ENCODE measurements at places on chromosomes 4 and X. TPM values are rescaled to one million over a fixed set of nuclear protein-coding genes. Genes with fewer than 3 reads are reported as not detected.

DNA sequence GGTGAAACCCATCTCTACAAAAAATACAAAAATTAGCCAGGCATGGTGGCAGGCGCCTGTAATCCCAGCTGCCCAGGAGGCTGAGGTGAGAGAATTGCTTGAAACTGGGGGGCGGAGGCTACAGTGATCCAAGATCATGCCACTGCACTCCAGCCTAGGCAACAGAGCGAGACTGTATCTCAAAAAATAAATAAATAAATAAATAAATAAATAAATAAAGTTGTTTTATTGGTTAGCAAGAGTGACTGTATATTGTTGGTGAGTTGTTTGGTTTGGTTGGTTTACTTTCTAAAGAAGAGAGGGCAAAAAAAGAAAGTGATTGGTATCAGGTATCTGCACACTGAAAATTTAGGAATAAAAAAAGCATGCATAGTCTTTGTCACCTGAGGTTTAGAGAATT is 501.0 kb downstream of the RPA4 start:
- DNase-seq: no peak
- no peak overlapping the region for H3K27ac ChIP-seq
- no peaks in the 10 kb centered on the region for H3K4me1 ChIP-seq
- no peaks in the 10 kb centered on the region for H3K36me3 ChIP-seq

- no peak for DNase-seq
- no peaks in the 10 kb centered on the region for H3K4me1 ChIP-seq
- H3K27me3 ChIP-seq: no peaks in the 10 kb centered on the region
- H3K36me3 ChIP-seq: no peaks in the 10 kb centered on the region
- H3K27ac ChIP-seq: no peak overlapping the region
These were observed 920.4 kb upstream of the EPHA5 start for GRCh38 chr4:66590488-66591215.

- H3K4me1 ChIP-seq: no peaks in the 10 kb centered on the region
- H3K27me3 ChIP-seq: no peaks in the 10 kb centered on the region
- DNase-seq: no peak
- H3K27ac ChIP-seq: no peak overlapping the region
These were observed 71.6 kb upstream of the LEF1 start for GRCh38 chr4:108240366-108240765.

- H3K4me1 ChIP-seq: no peaks in the 10 kb centered on the region
- no peaks in the 10 kb centered on the region for H3K36me3 ChIP-seq
- no peak overlapping the region for H3K4me3 ChIP-seq
- no peak overlapping the region for H3K27ac ChIP-seq
- peak; percentile 72 for DNase-seq
These were observed 35.7 kb downstream of the ACE2 start for GRCh38 chrX:15564981-15565579.

DNA sequence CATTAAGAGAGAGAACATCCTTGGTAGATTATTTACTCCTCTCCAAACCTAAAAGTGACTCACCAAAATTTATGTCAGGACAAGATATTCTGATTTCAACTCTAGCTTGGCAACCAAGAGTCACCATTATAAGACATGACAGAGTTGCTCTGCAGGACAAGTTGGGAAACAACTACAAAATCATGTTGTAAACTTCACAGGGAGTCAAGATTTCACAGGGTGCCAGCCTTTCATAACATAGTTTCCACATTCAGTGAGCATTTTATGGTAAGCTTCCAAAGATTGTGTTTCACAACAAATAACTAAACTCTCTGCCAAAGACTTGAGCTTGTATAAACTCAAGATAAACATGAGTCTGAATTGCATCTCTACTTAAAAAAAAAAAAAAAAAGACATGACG is 121.0 kb upstream of the DIAPH2 start:
- no peak overlapping the region for H3K27ac ChIP-seq
- DNase-seq: peak; percentile 4
- no peak overlapping the region for H3K4me3 ChIP-seq
- H3K36me3 ChIP-seq: no peaks in the 10 kb centered on the region

DNA sequence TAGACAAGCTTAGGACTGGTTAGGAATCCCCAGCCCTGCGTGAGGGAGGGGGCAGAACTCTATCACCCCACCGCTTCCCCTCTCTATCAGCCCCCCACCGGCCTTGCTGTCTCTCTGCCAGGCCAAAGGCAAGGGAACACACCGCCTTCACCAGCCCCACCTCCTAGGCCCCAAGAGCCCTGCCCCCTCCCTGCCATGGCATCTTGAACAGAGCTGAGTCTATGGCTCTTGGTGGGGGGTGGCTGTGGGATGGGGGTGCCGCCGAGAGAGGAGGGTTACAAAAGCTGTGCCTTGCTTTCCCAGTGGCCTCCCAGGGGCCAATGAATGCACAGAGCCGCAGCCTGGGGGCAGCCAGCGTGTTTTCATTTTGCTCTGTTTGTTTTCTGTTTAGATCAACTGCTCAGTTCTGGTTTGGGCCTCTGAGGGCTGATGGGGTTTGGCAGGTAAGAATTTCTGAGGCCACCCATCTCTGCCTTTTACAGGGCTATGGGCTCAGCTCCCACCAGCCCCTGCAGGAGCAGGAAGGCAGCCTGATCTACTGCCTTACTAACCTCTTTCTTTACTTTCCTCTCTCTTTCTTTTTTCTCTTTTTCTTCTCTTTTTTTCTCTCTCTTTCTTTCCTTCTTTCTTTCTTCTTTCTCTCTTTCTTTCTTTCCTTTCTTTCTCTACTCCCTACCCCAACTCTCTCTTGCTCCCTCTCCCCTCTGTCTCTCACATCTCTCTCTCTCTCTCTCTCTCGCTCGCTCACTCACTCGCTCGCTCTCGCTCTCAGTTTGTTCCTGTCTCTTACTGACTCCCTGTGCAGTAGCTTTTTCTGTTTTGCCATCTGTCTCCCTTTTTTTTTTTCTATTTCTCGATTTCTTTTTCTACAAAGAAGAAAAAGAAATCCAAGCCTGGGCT is 128.3 kb downstream of the PJA1 start:
- H3K27ac ChIP-seq: no peak overlapping the region
- no peak for DNase-seq
- no peaks in the 10 kb centered on the region for H3K36me3 ChIP-seq
- H3K4me3 ChIP-seq: no peak overlapping the region

- no peak overlapping the region for H3K4me3 ChIP-seq
- no peaks in the 10 kb centered on the region for H3K4me1 ChIP-seq
- no peaks in the 10 kb centered on the region for H3K27me3 ChIP-seq
- H3K27ac ChIP-seq: no peak overlapping the region
- no peaks in the 10 kb centered on the region for H3K36me3 ChIP-seq
These were observed 36.1 kb downstream of the NFKB1 start for GRCh38 chr4:102537269-102537668.

DNA sequence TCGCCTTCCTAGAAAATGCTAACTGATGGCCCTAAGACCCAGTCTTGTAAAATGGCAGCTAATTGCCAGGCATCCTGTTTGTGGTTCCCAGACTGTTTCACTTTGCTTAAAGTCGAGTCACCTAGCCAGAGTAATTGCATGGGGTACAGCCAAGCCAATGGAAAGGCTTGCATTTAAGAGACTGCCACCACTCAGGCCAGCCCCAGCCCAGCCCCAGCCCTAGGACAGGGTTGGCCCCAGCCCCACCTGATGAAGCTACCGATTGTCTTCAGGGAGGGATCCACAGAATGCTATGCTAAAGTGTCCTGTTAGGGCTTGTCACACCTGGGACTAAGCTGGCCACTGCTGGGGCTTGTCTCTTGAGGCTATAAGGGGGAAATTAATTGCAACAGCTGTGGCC is 194.6 kb upstream of the KLF3 start:
- DNase-seq: no peak
- no peak overlapping the region for H3K4me3 ChIP-seq
- H3K27ac ChIP-seq: no peak overlapping the region
- no peaks in the 10 kb centered on the region for H3K27me3 ChIP-seq
- H3K4me1 ChIP-seq: no peaks in the 10 kb centered on the region
- no peaks in the 10 kb centered on the region for H3K36me3 ChIP-seq

GRCh38 chrX:110414679-110415439 is 56.2 kb downstream of the RTL9 start:
- DNase-seq: no peak
- no peaks in the 10 kb centered on the region for H3K27me3 ChIP-seq
- no peak overlapping the region for H3K27ac ChIP-seq

DNA sequence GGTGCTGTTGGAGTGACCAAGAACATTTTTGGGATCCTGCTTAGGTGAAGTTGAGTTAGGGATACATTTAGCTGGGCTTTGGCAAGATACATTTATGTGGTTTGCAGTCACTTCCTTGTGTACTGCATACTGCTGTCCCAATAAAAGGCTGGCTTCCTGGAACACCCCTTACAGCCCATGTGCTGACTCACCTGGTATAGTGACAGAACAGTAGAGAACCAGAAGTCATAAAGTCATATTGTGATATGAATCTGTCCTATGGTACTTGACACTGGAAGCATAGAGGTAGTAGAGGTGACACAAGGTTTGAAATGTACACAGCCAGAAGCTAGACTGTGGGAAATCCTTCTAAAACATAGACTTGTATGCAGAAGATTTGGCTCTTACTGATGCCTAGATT is 55.3 kb upstream of the SLC25A43 start:
- H3K4me1 ChIP-seq: no peaks in the 10 kb centered on the region
- H3K36me3 ChIP-seq: no peaks in the 10 kb centered on the region
- no peak for DNase-seq
- H3K27me3 ChIP-seq: no peaks in the 10 kb centered on the region
- H3K27ac ChIP-seq: no peak overlapping the region
- no peak overlapping the region for H3K4me3 ChIP-seq

GRCh38 chr4:58061967-58062366 is 951.8 kb upstream of the IGFBP7 start:
- no peak overlapping the region for H3K4me3 ChIP-seq
- DNase-seq: no peak

GRCh38 chrX:55742649-55743048 is 25.1 kb downstream of the RRAGB start:
- H3K36me3 ChIP-seq: peaks cover 1% of the 10 kb centered on the region
- no peak for DNase-seq
- H3K27ac ChIP-seq: no peak overlapping the region

Gene ARX
- not detected for total RNA-seq

Gene UGT2B10
- total RNA-seq: not detected

Gene CT45A10
- total RNA-seq: not detected

Gene L1CAM
- 7.9 TPM for total RNA-seq

Gene PAGE4
- not detected for total RNA-seq

Gene PTPN13
- total RNA-seq: 9.1 TPM

Measured in body of pancreas (tissue), 4 donors.